Endodermal cell (in vitro differentiated cells): ENCODE measurements at places on chromosomes 6 and 20. TPM values are rescaled to one million over a fixed set of nuclear protein-coding genes. Genes with fewer than 3 reads are reported as not detected.

- no peak for DNase-seq
Measured at GRCh38 chr20:53215166-53215565, 243.0 kb downstream of the TSHZ2 start.

RIPPLY2 gene
- total RNA-seq = 0.07 and 0.36 TPM in 2 replicates

GRCh38 chr6:122116835-122117627 is 282.4 kb upstream of the HSF2 start:
- no peak for DNase-seq

OPRM1 gene
- total RNA-seq = not detected in 2 replicates

MMUT gene
- 15.3 and 16.1 TPM in 2 replicates for total RNA-seq

HUS1B gene
- total RNA-seq = 0.70 and 1.1 TPM in 2 replicates

PRDM13 gene
- not detected in 3 replicates for total RNA-seq

ULBP3 gene
- 2.7 to 4.4 TPM (median 3.8 TPM) in 3 replicates for total RNA-seq
